CD4-positive, alpha-beta T cell treated with Interleukin-17A for 1 hour (primary cell): ENCODE measurements at places on chromosomes 4 and X.

DNA sequence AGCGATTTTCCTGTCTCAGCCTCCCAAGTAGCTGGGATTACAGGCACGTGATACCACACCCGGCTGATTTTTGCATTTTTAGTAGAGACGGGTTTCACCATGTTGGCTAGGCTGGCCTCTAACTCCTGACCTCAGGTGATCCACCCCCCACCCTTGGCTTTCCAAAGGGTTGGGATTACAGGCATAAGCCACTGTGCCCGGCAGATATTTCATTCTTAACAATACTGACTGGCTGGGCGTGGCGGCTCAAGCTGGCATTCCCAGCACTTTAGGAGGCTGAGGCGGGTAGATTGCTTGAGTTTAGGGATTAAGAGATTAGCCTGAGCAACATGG is 1.3 kb downstream of the PQBP1 start:
- DNase-seq = no peak

GRCh38 chrX:51155157-51155556 is 177.5 kb upstream of the NUDT10 start:
- no peak for DNase-seq

- DNase-seq = no peak
Measured at GRCh38 chr4:187478292-187479140, 517.1 kb upstream of the ZFP42 start.

GRCh38 chr4:173168396-173169177 is at the start of gene GALNT7:
GALNT7 (plus strand) TSS chr4:173168811; CDS start chr4:173168836, 25 bp downstream.
- peak; percentile 71 for DNase-seq

- no peak for DNase-seq
Measured at GRCh38 chrX:54194982-54195588, 12.0 kb upstream of the FAM120C start.

GRCh38 chrX:14697451-14697850 is 168.1 kb downstream of the GLRA2 start:
- DNase-seq = no peak
